Renal cortical epithelial cell (primary cell): ENCODE measurements at places on chromosomes 13 and 19. TPM values are rescaled to one million over a fixed set of nuclear protein-coding genes. Genes with fewer than 3 reads are reported as not detected.

MBD3L2 gene
- total RNA-seq: not detected in 2 replicates

SULT2B1 gene
- not detected in 2 replicates for total RNA-seq

DNA sequence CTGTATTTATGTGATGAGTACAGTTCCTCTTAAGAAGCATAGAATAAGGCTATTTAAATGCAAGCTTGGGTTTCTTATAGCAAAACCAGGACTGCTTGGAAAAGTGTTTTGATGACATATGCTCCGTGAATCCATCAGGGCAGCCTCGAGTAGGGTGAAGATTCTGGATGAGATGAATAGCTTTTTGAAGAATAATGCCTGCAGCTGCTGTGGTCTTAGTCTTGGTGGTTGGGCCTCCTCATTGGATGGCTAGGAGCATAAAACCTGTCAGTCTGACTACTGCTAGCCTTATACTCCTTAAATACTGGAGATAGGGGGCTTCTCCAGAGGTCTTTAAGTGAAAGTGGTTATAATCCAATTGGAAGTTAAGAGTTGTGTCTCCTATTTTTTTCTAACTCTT lies 704.3 kb downstream of the FGF9 start:
- no peak for DNase-seq

GRCh38 chr13:95507991-95508390 lies 44.5 kb upstream of the CLDN10 start:
- no peak for DNase-seq

DNA sequence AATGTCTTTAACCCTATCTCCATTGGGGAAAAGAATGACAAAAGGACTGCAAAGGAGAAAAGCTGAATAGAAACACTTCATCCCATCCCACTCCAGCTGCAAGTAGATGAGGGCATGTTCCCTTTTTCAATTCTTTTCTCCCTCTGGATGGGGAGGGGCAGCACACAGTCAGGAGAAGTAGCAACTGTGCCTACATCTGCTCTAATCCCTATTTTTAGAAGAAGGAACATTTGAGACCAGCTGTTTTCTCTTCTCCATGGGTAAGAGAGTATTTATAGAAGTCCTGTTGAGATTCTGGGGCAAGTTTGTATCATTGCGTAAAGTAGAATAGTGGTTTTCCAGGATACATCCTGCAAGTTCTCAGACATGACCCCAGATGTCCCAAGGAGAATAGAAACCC lies 9.3 kb upstream of the GTF3A start:
- no peak for DNase-seq
